ENCODE measurements at places on chromosomes 6 and 20.

- DNase-seq = peak; percentile 80
Observed at GRCh38 chr6:20955131-20955530, 420.9 kb downstream of the CDKAL1 start.

- no peak for DNase-seq
Observed at GRCh38 chr20:50272030-50272723, 81.5 kb downstream of the CEBPB start.

DNA sequence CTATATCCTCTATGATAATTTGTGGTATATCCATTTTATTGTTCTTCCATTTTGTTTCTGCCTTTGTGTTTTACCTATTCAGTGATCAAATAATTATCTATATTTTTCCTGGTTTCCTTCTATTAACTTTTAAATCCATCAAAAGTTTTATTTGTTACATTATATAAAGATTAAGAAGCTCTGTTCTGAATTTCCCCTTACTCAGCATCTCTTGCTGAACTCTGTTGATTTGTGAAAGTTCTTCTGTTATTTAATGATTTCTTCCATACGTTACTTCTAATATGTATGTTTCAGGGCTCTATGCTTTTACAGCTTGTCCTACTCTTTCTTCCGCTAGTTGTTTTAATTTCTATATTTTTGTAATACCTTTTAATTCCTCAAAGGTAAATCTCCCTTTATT is 87.1 kb downstream of the LIN28B start:
- DNase-seq = no peak

DNA sequence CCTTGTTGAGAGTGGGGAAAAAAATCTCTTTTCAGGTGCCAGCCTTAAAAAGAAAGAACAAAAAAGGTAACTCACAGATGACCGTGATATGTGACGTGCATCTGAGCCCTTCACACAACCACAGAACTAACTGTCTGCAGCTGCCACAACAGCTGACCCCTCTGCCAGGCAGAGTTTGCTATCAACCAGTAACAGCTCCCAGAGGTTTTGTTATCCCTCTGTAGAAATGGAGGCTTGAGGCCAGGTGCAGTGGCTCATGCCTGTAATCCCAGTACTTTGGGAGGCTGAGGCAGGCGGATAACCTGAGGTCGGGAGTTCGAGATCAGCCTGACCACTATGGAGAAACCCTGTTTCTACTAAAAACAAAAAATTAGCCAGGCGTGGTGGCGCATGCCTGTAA is 42.8 kb downstream of the SLC52A3 start:
- DNase-seq = no peak

All from NCI-H1417 (cell line).